ENCODE measurements at places on chromosomes 12 and 14. TPM values are rescaled to one million over a fixed set of nuclear protein-coding genes. Genes with fewer than 3 reads are reported as not detected.

DNA sequence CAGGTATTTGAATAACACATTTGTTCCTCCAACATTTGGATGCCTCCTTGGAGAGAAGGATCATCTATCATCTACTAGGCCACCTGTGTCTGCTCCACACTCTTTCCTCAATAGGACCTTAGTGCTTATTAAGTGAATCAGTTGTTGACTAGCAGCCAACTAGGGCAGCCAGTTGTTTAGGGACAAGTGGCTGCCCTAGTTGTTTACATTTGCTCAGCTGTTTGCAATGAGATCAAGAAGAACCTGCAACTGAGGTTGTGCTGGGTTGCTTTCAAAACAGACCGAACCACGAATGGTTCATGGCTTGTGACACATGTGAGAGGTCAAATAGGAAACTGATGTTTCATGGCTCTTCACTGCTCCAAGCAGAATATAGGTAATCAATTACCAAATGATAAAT, 53.8 kb downstream of the TMCC3 start:
- H3K36me3 ChIP-seq: no peaks in the 10 kb centered on the region
- DNase-seq: no peak
- H3K27ac ChIP-seq: no peak overlapping the region
- no peaks in the 10 kb centered on the region for H3K27me3 ChIP-seq
- no peak overlapping the region for H3K4me3 ChIP-seq

TAS2R19 gene
- 3.1 TPM for total RNA-seq

- H3K4me3 ChIP-seq: no peak overlapping the region
- no peak overlapping the region for H3K27ac ChIP-seq
- no peaks in the 10 kb centered on the region for H3K4me1 ChIP-seq
- no peaks in the 10 kb centered on the region for H3K27me3 ChIP-seq
- no peak for DNase-seq
Observed at GRCh38 chr12:108205864-108206263, 76.8 kb downstream of the WSCD2 start.

- DNase-seq: no peak
- H3K4me1 ChIP-seq: peaks cover 58% of the 10 kb centered on the region
- H3K36me3 ChIP-seq: no peaks in the 10 kb centered on the region
- H3K27ac ChIP-seq: peak overlapping the region; percentile 80
- H3K4me3 ChIP-seq: no peak overlapping the region
- H3K27me3 ChIP-seq: no peaks in the 10 kb centered on the region
Observed at GRCh38 chr14:75249958-75250336, 28.7 kb upstream of the FOS start.

RHOJ gene
- total RNA-seq: not detected

GRCh38 chr14:90425373-90425879, 28.6 kb downstream of the CALM1 start:
- no peak overlapping the region for H3K27ac ChIP-seq
- no peaks in the 10 kb centered on the region for H3K36me3 ChIP-seq
- H3K4me3 ChIP-seq: no peak overlapping the region
- no peaks in the 10 kb centered on the region for H3K27me3 ChIP-seq
- H3K4me1 ChIP-seq: no peaks in the 10 kb centered on the region

- no peaks in the 10 kb centered on the region for H3K27me3 ChIP-seq
- no peak for DNase-seq
- peaks cover 23% of the 10 kb centered on the region for H3K36me3 ChIP-seq
- H3K4me3 ChIP-seq: no peak overlapping the region
Observed at GRCh38 chr12:116000252-116000651, 277.2 kb downstream of the MED13L start.

GRCh38 chr12:48967991-48968390, 3.5 kb downstream of the WNT10B start:
- peaks cover 39% of the 10 kb centered on the region for H3K4me1 ChIP-seq
- no peak overlapping the region for H3K27ac ChIP-seq
- DNase-seq: no peak
- no peak overlapping the region for H3K4me3 ChIP-seq
- H3K27me3 ChIP-seq: peaks cover 19% of the 10 kb centered on the region
- no peaks in the 10 kb centered on the region for H3K36me3 ChIP-seq

SSTR1 gene
- total RNA-seq: not detected

BDKRB2 gene
- not detected for total RNA-seq

KRT79 gene
- not detected for total RNA-seq

DNA sequence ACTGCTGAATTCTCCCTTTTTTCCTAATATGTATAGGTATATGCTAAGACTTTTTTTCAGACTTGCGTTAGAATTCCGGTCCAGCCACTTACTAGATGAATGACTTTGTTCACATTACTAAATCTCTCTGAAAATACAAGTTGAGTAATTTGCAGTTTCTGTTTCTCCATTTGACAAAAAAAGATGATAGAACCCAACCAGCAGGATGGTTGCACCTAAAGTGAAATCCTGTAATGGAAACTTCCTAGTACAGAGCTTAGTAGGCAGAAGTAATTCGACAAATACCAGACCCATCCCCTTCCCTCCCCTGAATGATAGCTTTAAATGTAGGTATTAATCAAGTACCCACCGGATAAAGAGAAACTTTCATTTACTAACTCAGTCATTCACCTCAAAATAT, 113.6 kb upstream of the RAP1B start:
- DNase-seq: no peak
- no peaks in the 10 kb centered on the region for H3K36me3 ChIP-seq
- peaks cover 8% of the 10 kb centered on the region for H3K4me1 ChIP-seq
- no peak overlapping the region for H3K27ac ChIP-seq

DNA sequence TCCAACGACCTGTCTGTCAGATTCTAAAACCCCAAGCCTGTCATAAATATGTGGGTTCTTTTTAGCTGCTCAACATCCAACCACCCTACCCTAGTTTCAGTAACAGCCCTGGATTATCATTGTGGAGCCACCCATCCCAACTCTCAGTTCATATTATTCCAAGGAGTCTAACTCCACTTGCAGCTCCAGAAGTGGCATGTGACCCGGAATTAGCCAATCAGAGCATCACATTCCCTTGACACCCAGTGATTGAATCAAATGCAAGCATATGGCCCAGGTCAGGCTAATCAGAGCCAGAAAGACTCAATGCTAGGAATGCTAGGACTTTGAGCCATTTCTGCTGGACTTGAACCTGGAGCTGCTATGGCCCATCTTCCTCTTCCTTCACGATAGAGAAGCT, 17.1 kb upstream of the HSP90B1 start:
- H3K27me3 ChIP-seq: no peaks in the 10 kb centered on the region
- no peak overlapping the region for H3K4me3 ChIP-seq
- no peaks in the 10 kb centered on the region for H3K36me3 ChIP-seq

GRCh38 chr12:25438638-25439037, 114.4 kb downstream of the LMNTD1 start:
- no peaks in the 10 kb centered on the region for H3K4me1 ChIP-seq
- no peak overlapping the region for H3K4me3 ChIP-seq
- H3K27me3 ChIP-seq: no peaks in the 10 kb centered on the region
- DNase-seq: no peak
- H3K36me3 ChIP-seq: no peaks in the 10 kb centered on the region
- no peak overlapping the region for H3K27ac ChIP-seq

DNA sequence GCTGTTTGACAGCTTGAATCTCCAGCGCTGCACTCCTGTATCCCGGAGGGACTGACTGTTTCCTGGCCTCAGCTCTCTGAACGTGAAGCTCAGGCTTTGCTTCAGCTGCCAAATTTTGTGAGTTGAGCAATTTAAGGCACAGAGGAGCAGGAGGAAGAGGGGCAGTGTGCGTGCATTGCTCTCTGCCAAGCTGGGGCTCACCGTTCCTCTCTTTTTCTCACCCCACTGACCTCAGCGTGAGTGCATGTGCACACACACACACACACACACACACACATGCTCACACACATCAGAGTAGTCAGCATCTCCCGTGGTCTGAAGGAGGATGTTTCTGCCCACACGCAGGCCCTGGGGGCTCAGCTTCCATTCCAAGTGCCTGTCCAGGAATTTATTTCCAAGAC, 27.8 kb upstream of the BDKRB2 start:
- H3K27me3 ChIP-seq: no peaks in the 10 kb centered on the region
- no peak overlapping the region for H3K4me3 ChIP-seq
- H3K36me3 ChIP-seq: no peaks in the 10 kb centered on the region
- DNase-seq: no peak

DNA sequence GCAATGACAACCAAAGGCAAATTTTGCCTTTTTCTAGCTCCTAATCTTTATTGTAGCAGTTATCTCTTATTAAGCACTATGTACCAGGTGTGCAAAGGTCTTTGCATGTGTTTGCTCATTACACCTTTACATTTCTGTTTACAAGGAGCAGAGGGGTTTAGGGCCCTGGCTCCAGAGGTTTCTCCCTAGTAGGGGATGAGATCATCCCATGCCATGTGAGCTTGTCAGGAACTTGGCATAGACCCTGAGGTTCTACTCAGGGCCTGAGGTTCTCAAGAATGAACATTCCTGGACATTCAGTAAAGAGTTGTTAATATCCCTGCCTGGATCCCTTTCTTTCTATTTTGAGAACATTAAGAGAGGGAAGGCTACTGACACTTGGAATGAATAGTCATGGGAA, 292.0 kb downstream of the RPAP3 start:
- no peaks in the 10 kb centered on the region for H3K36me3 ChIP-seq
- H3K27me3 ChIP-seq: no peaks in the 10 kb centered on the region
- DNase-seq: no peak

CD4 gene
- 285 TPM for total RNA-seq

TWF1 gene
- total RNA-seq: 32.4 TPM

GRCh38 chr14:53023325-53023724, 72.5 kb upstream of the FERMT2 start:
- H3K27ac ChIP-seq: no peak overlapping the region
- DNase-seq: no peak
- no peaks in the 10 kb centered on the region for H3K27me3 ChIP-seq
- H3K4me1 ChIP-seq: peaks cover 6% of the 10 kb centered on the region

- peaks cover 5% of the 10 kb centered on the region for H3K4me1 ChIP-seq
- DNase-seq: no peak
- H3K4me3 ChIP-seq: no peak overlapping the region
- H3K27ac ChIP-seq: no peak overlapping the region
Observed at GRCh38 chr14:73945159-73945670, 4.7 kb downstream of the FAM161B start.

CBLN3 gene
- 3.8 TPM for total RNA-seq

SVOP gene
- total RNA-seq: not detected

GRCh38 chr12:32947206-32948067, 50.9 kb upstream of the PKP2 start:
- H3K27ac ChIP-seq: no peak overlapping the region
- no peak for DNase-seq
- no peak overlapping the region for H3K4me3 ChIP-seq
- no peaks in the 10 kb centered on the region for H3K27me3 ChIP-seq

DNA sequence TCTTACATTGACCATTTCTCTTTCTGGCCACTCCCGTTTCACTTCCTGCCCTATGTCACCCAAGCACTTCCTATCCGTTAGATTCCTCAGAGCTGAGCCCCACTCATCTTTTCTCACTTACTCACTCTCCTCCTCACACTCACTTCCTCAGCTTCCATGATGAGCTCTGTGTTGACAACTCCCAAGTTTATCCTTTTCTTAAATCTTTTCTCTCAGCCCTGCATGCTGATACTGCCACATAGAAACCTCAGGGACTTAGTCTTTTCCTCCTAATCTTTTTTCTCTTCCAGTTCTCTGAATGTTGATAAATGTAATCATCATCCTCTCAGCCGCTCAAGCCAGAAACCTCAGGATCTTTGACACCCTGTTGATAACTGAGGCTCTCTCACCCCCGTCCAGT, 99.6 kb downstream of the ANO6 start:
- DNase-seq: no peak
- no peak overlapping the region for H3K4me3 ChIP-seq
- H3K27me3 ChIP-seq: no peaks in the 10 kb centered on the region
- no peaks in the 10 kb centered on the region for H3K36me3 ChIP-seq
- H3K27ac ChIP-seq: no peak overlapping the region
- H3K4me1 ChIP-seq: no peaks in the 10 kb centered on the region

DNA sequence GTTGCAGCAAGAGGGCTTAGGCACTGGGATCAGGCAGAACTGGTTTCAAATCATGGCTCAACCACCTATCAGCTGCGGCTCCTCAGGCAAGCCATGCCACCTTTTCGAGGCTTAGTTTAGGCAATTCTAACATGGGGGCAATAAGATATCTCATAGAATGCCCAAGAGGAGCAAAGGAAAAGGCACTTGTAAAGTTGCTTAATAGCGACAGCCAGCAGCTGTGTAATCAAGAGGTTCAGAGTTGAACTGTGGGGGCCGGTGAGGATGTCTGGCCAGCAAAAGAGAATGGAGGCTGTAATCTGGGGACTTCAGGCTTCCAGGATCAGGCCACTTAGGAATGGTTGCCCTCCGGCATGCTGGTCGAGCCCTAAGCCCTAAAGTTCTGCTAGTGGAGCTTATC, 3.0 kb upstream of the TCHP start:
- no peak overlapping the region for H3K27ac ChIP-seq
- no peaks in the 10 kb centered on the region for H3K36me3 ChIP-seq
- no peaks in the 10 kb centered on the region for H3K27me3 ChIP-seq
- peaks cover 33% of the 10 kb centered on the region for H3K4me1 ChIP-seq

- H3K27me3 ChIP-seq: no peaks in the 10 kb centered on the region
- no peaks in the 10 kb centered on the region for H3K36me3 ChIP-seq
- H3K4me3 ChIP-seq: no peak overlapping the region
- peak overlapping the region; percentile 50 for H3K27ac ChIP-seq
Observed at GRCh38 chr12:104496336-104496735, 39.6 kb downstream of the CHST11 start.

DNA sequence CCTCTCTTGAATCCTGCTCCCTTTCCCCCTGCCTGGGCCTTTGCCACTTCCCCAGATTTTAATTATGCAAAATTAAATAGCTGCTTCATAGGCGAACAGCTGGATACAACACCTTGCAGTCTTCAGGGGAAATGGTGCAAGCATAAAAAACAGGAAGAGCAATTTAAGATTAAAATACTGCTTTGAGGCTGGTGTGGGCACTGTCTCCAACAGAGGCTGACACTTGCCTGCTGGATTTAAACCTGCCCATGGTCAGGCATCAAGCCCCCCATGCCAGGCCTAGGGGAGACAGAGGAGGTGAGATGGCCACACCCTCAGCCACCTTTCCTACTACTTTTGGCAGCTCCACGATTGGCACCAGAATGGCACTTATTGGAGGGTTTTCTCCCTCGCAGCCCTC, 110.1 kb upstream of the DIO3 start:
- H3K36me3 ChIP-seq: no peaks in the 10 kb centered on the region
- no peaks in the 10 kb centered on the region for H3K4me1 ChIP-seq
- no peak overlapping the region for H3K27ac ChIP-seq
- no peak for DNase-seq
- no peak overlapping the region for H3K4me3 ChIP-seq

E2F7 gene
- 0.17 TPM for total RNA-seq
